Mesenteric fat pad (tissue), 1 donor: ENCODE measurements at places on chromosomes 7 and 10. TPM values are rescaled to one million over a fixed set of nuclear protein-coding genes. Genes with fewer than 3 reads are reported as not detected.

PILRA gene
- total RNA-seq: 14.5 TPM

DNA sequence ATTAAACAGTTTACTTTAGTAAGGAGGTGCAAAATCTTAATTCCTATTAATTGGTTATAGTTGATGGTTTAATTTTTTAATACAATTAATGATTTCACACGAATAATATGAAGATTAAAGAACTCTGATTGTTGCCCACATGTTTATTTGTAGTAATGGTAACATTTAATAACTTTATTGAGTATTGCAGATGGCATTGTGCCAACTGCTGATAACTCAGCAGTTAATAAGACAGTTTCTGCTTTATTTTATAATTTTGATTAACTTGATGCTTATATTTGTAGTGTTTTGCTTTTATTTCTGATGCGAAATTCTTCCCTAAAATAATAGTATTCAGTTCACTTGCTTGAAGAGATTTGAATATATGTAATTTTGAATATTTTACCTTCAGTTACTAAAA, 2.8 kb downstream of the DNAJB9 start:
- DNase-seq: no peak

- no peak for DNase-seq
These were observed 1.4 kb upstream of the TRIM8 start for GRCh38 chr10:102642736-102643335.

DNA sequence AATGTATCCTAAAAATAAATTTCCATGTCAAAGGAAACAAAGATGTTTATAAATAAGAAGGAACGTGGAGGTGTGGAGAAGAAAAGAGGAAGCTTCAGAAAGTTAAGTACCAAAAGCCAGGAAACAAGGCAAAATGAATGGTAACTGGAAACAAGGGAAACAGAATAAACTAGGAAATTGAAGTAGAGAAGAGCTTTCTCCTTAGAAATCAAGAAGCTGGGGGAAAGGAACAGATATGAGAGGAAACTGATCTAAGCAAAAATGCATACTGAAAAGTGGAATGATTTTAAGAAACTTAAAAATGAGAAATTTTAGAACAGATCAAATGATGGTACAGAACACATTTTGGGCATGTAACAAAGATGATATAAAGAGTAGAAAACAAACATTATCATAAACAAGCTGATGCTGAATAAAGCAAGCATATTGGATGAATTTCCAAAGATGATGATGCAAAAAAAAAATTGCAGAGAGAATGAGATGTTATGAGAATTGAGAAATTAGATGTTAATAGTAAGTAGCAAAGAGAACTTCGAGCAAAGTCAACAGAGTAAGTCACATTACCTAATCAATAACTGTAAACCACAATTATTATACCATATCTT, 1.9 kb downstream of the BRAF start:
- no peak for DNase-seq

DNA sequence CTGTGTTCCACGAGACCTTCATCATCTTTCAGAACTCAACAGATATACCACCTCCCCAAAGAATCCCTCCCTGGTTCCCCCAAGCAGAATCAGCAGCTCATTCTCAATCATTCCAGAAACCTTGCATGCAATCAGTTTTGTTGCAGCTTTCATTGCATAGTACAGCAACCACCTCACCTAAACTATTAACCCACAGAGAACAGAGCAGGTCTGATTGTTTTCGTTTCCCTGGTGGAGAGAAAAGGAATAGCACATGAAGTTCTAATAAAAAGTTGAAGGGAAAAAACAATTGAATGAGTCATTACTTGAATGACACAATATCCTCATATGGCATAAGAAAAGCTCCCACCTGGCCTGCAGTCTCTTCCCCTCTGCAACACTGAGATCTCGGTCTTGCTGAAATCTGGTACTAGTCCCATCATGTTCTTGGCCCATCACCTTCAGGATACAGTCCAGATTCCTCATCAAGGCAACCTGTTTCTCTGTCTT, 147.1 kb upstream of the GDF10 start:
- DNase-seq: no peak

DNA sequence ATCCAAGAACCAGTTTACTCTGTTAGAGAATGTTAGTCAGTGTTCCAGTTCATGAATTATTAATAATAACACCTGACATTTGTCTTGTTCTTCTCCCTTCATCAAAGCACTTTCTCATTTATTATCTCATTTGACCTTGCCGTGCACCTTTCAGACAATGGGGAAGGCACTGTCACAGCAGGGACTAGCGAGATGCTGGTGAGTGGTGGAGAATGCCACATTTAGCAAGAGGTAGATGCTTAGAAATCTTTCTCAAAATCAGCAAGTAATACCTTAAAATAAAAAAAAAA, 34.2 kb upstream of the XRCC2 start:
- no peak for DNase-seq

GRCh38 chr10:66440568-66440967, 485.3 kb upstream of the LRRTM3 start:
- DNase-seq: no peak

ODAD2 gene
- total RNA-seq: 0.22 TPM

SUN3 gene
- total RNA-seq: not detected

GRCh38 chr10:114250236-114250635, 11.2 kb downstream of the VWA2 start:
- no peak for DNase-seq

GRCh38 chr7:32177232-32177631, 107.0 kb upstream of the PDE1C start:
- DNase-seq: no peak

- no peak for DNase-seq
These were observed 613 bp downstream of the MAPK8 start for GRCh38 chr10:48306870-48307710.

DNA sequence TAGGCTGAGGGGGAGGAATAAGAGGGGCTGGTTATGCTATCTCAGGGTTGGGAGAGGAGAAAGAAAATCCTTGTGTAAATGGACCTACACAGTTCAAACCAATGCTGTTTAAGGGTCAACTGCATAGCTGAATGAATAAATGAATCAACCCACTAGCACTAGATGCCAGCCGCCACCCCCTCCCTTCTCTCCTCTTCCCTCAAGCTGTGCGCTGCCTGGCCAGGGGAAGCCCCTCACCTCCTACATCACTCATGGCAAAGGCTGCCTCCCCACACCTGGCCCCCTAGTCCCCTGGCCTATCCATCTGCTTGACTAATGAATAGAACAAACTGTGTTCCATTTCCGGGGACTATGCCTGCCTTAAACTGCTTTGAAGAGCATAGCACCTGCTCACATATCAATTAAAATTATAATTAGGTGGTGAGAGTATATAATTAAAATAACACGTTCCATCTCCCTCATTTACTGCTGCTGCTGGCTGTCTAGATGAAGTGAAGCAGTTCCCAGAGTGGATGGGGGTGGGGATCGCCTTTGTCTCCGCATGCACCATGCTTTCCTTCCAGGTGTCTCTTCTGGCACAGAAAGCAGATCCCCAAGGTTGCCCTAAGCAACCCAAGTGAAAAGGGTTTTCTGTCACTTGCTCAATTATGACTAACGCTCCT, 32.6 kb downstream of the GRID1 start:
- DNase-seq: no peak

DNA sequence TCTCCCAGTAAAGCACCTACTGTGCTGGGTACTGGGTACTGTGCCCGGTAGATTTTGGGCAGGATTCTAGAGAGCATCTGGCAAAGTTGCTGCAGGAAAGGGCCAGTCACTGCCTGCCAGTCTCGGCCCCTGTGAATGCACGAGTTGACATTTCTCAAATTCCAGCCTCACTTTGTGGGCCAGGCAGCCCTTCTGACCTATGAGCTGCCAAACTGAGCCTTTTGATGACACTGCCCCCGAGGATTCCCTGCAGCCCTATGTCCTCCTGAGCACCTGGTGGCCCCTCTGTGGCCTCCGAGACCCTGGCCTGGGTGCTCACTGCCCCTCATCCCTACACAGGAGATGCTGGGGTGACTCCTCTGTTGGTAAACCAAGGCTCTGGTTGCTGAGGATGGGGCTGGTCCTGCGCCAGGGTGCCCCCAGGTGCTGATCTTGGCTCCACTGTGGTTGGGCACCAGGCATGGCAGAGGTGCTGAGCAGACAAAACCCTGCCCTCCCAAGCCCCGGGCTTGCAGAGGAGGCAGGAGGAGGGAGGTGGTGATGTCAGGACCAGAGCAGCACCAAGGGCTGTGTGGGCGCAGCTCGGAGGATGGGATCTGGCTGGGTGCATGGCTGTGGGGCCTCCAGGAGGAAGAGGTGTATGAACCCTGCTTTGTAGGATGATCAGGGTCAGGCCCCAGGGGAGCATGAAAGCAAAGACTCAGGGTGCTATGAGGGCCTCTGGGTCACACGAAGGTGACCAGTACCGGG, 16.2 kb downstream of the LHPP start:
- no peak for DNase-seq

- DNase-seq: no peak
These were observed 15.1 kb upstream of the ELN start for GRCh38 chr7:74012842-74013249.

- DNase-seq: no peak
These were observed 17.8 kb downstream of the TMEM209 start for GRCh38 chr7:130187360-130187759.
